ENCODE measurements at places on chromosomes 13 and 19.
A peak's percentile ranks its signal among the peaks of the same experiment; 100 is the strongest.

GRCh38 chr13:21826214-21827015 lies 155.5 kb downstream of the FGF9 start:
- no peak for DNase-seq

DNA sequence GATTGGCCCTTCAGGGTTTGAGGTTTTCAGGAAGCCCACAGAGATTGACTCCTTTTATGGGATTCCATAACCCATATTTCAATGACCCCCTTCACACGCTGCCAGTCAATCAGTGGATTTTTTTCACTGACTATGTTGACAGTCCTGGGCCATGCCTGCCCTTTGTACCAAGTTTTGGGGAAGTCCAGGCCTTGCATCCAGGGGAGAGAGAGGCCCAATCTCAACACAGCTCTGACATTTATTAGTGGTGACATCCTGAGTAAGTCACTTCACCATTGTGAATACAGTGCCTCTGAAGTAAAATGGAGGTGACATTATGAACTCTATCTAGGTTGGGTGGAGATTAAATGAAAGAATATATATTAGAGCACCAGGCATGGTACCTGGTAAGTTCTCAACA lies 181.1 kb downstream of the NUFIP1 start:
- DNase-seq = no peak

DNA sequence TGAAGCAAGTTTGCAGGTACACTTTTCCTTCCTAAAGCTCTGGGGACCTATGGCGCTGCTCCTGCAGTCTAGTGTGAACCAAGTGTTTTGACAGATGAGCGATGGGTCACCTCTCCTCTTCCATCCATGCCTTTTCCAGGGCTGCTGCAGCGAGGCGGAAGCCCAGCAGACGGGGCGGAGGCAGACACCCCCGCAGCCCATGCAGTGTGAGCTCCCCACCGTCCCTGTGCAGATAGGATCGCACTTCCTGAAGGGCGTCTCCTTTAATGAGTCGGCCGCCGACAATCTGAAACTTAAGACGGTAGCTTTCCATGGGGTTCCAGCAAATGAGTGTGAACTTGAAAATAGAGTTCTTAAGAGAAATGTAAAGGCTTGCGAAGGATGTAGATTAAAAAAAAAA lies 37.1 kb upstream of the GPI start:
- no peak for DNase-seq

DNA sequence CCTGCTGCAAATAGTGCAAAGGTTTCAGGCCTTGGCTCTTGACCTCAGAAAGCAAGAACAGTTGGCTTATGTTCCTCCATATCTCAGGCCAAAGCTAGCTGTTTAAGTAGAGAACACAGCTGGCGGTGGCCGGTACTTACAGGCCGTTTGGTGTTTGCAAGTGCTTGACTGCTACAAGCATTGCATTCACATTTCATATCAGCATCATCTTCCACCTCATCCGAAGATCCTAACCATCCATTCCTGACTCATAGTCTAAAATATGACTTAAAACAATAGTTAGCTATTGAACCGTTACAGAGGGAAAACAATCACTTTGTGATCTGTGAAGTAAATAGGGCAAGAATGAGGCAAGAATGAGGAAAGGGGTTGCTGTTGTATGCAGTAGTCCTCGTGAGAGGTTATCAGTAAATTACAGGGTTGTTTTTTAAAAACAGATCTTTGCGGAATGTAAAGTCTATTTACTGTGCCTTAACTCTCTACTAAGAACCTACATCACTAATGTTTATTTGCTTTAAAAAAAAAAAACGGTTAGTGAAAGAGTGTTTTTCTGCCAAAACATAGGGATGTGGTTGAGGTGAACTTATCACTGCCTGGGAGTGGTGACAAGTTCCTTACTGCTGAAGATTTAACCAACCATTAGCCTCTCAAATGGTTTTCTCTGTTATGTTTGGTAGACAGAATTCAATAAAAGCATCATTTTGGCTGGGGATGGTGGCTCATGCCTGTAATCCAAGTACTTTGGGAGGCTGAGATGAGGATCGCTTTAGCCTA lies 21.6 kb upstream of the WDR88 start:
- DNase-seq = peak; percentile 70

DNA sequence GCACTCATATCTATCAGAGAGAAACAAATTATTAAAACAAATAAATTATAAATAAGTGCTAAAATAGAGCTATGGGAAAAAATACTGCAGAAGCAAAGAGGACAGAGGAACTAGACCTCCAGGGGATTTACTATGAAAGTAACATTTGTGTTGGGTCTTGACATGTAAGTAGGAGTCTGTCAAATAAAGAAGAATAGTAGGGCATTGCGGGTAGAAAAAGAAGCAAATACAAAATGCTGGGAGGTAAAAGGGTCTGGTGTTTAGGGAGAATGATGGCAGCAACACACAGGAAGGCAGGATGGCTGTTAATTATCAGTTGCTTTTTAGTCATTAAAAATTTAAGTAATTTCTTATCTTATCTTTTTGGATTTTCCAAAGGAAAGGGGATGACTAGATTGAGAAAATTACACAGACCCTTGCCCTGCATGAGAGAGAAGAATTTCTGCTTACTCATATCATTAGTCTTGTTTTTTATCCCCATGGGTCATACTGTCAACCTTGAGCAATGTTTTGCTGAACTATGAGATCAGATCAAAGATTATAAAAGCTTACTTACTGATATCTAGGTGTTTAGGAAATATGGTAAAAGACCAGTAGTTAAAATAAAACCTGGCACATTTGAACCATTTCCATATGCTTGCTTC lies 472.7 kb downstream of the DIAPH3 start:
- DNase-seq = no peak

DNA sequence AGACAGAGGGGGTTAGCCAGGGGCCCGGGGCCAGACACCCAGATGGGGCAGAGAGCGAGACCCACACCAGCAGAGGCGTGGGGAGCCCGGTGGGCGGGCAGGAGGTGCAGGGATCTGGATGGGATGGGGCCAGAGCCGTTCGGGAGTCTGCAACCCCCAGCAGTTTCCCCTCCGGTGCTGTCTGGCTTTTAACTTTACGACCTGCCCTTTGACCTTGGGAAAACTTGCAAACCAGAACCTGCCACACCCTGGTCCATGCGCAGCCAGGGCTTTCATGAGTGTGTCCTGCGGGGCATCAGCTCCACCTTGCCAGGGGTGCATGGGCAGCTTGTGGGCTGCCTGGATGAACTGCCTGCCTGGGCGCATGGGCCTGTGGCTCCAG lies 9.8 kb downstream of the JOSD2 start:
- no peak for DNase-seq

- DNase-seq = no peak
Observed at GRCh38 chr19:2136796-2137195, 14.6 kb downstream of the AP3D1 start.

DNA sequence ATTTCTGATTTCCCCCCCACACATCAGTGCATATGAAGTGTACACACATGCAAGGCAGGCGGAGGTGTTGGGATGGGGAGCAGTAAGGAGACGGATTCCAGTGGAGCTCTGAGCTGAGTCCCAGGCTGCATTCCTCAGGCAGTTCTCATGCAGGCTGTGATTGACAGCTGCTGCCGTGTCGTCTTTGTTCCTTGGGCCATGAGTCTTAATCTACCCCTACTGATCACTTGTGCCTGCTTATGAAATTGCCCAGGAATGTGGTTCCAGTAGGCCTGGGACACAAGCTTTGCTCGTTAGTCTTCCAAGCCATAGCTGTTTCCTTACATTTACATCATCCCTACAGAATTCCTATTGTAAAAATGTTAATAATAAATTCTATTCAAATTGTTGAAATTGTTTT lies 1241.9 kb downstream of the UQCRFS1 start:
- DNase-seq = peak; percentile 84

GRCh38 chr19:1276628-1277022 lies 1.3 kb downstream of the FAM174C start:
- DNase-seq = no peak

DNA sequence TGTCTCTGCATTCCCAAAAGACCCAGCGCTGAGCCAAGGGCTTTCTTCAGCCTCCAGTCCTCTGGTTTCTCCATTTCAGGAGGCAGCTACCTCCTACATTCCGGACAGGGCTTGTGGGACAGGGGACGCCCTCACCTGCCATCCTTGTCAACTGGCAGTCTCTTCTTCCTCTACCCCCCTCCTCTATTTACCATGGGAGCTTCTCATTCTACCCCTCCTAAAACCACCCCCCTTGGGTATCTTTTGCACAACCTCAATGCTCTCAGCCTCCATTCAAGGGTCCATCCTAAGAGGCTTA lies 43.8 kb downstream of the ZNF93 start:
- no peak for DNase-seq

DNA sequence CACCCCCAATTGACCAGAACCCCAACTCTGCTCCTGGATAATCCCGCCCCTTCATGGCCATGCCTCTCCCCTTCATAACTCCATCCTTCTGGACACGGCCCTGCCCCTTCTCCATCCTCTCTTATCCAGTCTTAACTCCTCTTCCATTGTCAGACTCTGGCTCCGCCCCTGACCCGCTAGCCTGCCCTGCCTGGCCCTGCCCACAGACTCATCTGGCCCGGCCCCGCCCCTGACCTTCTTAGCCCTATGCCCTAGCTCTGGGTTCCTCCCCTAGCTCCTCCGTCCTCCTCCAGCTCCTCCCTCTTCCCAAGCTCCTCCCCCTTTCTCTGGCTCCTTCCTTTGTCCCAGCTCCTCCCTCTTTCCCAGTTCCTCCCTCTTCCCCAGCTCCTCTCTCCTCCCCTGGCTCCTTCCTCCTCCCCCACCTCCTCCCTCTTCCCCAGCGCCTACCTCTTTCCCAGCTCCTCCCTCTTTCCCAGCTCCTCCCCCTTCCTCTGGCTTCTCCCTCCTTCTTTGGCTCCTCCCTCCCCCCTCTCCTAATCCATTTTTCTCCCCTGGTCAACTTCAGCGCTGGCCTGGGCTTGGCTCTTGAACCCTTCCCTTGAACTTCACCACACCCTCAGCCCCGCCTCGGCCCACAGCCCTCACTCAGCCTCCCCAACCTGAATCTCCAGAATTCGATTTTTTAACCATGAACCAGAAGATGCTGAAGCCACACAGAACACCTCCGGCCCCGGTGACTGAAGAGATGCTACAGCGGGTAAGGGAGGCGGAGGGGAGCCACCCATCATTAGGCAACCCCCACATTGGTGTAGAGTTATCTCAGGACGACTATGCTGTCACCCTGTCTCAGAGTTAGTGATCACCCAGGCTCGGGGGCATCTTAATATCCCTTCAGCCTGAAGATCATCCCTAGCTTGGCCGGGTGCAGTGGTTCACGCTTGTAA lies 9.2 kb upstream of the ZNF358 start:
- no peak for DNase-seq

DNA sequence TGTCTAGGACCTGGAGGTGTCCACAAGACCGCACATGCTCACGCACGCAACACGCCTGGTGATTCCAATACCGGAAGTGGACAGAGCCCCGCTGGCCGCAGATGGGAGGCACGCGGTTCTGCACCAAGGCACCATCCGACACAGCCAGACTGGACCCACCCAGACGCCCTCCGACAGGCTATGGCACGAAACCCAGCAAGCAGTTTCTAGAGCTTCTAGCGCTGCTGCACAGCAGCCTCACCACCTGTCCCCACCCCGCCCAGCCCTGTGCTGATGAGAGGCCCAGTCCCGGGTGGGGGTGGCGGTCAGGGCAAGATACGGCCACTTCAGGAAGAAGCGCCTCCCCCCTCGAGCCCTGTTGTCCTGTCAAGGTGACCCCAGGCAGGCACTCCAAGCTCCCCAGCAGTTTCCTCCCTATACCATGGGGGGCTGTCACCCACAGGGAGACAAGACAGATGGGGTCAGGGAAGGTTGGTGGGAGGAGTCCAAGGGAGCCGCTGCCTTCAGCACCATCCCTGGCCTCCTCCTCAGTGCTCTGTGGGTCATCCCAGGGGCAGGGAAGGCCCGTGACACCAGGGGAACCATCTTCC lies 11.3 kb downstream of the LSM4 start:
- DNase-seq = no peak

GRCh38 chr19:1767464-1767933 lies 14.2 kb downstream of the ONECUT3 start:
- no peak for DNase-seq

- peak; percentile 91 for DNase-seq
Observed at GRCh38 chr19:8367327-8368001, 3.5 kb downstream of the ANGPTL4 start.

- DNase-seq = no peak
Observed at GRCh38 chr19:55605637-55606470, at the start of gene ZNF865. TSS of gene ZNF865 (plus strand) at chr19:55605647. CDS start at chr19:55613619, 7,972 bp downstream.

- DNase-seq = peak; percentile 7
Observed at GRCh38 chr13:25037057-25037813, 58.7 kb upstream of the PABPC3 start.

DNA sequence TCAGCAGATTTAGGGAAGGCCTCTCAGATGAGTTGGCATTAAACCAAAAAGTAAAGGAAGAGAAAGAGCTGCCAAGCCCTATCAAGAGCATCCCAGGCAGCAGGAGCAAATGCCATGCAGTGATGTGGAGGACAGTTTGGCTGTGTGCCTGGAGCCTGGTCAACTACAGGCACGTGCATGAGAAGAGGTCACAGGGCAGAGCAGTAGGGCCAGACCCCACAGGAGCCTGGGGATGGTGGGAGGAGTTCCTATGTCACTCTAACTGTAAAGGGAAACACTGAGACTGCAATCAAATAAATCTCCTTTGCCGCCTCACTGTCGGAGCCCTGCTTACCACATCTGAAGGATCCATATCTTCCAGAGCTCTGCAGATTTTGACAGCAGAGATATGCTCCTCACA lies 240.5 kb downstream of the ENOX1 start:
- no peak for DNase-seq

- DNase-seq = no peak
Observed at GRCh38 chr13:106433066-106433465, 102.4 kb downstream of the EFNB2 start.

- DNase-seq = no peak
Observed at GRCh38 chr19:47531640-47532387, 17.0 kb upstream of the NAPA start.

- DNase-seq = no peak
Observed at GRCh38 chr13:112331675-112332074, 44.5 kb upstream of the SPACA7 start.

DNA sequence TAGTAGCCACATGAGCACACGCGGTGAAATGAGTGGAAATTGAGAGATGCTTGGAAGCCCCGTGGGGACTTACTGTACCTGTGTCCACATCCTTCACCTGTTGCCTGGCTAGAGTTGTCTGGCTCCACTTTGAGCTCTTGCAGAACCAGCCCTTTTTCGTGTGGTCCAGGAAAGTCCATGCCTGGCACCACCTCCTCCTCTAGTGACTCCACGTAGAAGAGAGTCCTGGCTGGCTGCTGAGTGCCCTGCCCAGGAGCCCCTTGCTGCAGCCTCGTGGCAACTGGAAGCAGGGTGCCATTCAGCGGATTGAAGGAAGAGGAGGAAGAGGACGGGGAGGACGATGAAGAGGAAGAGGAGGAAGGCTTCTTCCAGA lies 515 bp upstream of the ATXN8OS start:
- no peak for DNase-seq
